Daoy (cell line): ENCODE measurements at places on chromosomes 7 and 10.

- DNase-seq = no peak
These were observed 234.8 kb downstream of the AGMO start for GRCh38 chr7:15327001-15327400.

DNA sequence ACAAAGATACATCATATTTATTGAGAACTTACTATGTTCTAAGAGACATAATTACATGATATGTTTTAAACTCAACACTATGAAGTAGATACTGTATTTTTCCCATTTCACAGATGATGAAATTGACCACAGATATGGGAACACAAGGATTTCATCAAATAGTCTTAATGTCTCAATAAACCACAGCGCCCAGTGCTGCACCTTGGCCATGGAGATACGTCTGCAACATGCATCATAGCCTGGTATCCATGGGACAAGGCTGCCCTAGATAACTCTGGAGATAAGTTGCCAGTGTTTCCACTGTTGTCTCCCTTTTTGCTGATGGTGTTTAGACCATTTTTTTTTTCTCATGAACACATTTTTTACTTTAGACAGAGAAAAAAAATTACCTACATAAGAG lies 97.5 kb downstream of the GNAT3 start:
- DNase-seq = no peak

DNA sequence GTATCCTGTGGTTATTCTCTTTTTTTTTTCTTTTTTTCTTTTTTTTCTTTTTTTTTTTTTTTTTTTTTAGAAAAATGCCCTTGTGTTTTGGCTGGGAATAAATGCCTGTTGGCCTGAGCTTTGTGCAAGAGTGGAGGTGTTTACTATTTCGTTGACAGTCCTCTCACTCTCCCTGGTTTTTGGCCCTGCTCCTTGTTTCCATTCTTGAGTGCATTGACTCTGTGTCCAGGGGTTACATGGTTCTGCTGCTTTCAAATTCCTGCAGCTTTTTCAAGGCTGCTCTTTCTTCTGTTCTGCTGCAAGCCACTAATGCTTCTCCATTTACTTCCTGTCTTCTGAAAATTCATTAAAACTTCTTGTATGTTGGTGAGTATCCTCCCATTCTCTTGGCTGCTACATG lies 59.7 kb upstream of the TBX20 start:
- no peak for DNase-seq

DNA sequence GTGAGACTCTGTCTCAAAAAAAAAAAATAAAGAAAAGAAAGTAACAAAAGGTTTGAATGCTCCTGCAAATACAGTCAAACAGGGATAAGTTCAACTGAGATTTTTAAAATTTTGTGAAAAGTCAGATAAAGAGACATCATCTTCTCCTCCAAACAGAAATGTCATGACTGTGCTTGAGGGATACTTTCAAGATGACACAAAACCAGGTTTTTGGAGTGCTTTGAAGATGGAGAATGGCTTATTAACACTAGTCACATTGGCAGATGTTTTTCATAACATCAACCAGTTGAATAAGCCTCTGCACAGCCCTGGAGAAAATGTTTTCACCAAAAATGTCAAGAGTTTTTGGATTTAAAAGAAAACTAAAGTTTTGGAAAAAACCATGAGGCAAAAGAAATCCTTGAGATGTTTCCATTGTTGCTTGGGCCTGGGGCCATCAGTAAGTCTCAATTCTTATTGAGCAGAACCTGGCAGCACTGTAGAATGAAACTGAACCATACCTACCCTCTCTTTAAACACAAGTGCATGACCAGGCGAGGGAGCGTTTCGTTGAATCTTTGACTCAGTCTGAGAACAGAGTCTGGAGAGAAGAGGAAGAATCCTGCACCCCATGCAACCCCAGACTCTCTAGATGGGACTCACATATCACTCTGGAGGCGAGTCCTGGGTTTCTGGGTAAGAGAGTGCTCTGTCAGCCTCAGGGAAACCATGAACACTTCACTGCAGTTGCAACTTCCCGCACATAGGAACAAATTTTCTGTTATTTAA lies 37.4 kb upstream of the PRKCQ start:
- no peak for DNase-seq

DNA sequence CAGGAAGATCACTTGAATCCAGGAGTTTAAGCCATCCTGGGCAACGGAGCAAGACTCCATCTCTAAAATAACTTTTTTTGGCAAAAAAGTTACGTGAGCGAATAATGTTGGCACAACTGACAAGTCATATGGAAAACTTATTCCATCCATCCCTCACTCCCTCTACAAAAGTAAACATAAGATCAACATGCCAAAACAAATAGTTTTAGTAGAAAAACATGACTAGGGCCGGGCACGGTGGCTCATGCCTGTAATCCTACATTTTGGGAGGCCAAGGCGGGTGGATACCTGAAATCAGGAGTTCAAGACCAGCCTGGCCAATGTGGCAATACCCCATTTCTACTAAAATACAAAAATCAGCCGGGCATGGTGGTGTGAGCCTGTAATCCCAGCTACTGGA lies 25.6 kb downstream of the SLC25A16 start:
- no peak for DNase-seq
